NCI-H1930 (cell line): ENCODE measurements at places on chromosomes 7 and 10.

DNA sequence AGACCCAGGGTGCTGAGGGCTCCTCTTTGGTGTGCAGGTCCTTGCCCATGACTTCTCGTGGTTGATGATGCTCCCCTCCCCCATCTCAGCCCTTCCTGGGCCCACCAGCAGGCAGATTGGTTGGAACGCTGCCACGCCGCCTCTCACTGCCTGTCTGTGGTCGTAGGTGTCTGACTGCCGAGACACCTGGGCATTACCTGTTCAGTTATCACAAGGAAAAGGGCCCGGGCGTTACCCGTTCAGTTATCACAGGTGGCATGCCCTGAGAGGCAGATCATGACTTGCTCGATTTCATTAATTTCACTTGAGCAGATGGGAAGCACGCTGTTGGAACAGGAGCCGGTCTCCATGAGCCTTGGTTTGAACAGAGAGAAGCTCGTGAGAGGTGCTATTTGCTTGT is 42.5 kb downstream of the TACR2 start:
- DNase-seq: no peak

- no peak for DNase-seq
These were observed 24.2 kb upstream of the SHH start for GRCh38 chr7:155836216-155837125.

GRCh38 chr7:152868122-152869040 is 108.8 kb downstream of the ACTR3B start:
- no peak for DNase-seq

- no peak for DNase-seq
These were observed 23.9 kb upstream of the AP5Z1 start for GRCh38 chr7:4751398-4751947.

DNA sequence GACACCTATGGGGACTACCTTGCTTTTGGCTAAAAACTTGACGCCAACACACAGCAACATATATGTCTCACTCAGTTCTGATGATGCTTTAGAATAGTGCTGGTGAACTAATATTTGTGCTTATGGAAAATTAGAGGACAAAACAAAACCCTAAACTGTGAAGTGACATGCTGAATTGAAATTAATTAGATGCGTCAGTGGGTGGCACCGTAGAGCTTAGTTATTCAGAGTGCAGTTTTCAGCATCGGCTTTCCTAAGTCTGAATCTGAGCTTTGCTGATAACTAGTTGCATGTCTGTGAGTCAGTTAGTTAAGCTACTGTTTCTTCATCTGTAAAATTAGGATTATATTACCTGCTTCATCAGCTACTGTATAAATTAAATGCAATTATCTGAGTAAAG is 245.0 kb upstream of the SORCS1 start:
- DNase-seq: no peak

GRCh38 chr7:81433692-81434331 is 336.0 kb downstream of the HGF start:
- no peak for DNase-seq

DNA sequence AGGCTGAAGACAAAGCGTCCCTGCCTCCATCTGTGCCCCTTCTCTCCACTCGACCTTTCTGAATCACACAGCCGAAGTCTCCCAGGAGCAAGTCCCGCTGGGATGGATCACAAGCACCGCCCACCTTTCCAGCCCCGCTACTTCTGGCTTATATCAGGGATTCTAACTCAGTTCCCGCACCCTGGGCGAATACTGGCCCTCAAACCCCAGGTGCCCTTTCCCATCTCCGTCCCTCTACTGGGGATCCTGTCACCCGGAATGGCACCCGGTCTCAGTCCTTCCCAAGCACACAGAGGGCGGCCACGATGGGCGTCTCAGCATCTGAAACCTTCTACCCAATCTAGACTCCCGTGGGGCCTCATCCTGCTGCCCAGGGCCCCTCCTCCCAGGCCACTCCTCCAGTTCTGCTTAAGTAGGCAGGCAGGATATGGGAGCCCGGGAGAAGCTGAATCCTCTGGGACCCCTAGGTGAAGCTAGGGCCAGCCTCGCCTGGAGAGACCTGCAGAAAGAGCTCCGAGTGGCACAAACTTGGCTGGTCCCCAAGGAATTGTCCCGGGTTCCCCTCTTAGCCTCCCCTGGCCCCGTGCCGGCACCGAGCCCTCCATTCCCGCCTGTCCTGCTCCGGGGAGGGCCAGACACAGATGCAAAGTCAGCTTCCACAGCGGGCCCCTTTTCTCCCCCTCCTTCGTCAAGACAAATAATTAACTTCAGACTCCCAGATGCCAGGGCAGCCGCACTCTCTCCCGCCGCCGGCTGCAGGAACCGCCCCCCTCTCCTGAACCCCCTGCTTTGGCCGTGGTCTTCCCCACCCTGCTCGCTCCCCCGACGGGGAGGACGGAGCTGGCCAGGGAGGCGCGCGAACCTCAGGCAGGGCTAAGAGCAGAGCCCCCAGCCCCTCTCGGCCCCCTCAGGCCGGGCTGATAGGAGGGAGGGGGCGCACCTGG is 612 bp downstream of the KCP start:
- no peak for DNase-seq

DNA sequence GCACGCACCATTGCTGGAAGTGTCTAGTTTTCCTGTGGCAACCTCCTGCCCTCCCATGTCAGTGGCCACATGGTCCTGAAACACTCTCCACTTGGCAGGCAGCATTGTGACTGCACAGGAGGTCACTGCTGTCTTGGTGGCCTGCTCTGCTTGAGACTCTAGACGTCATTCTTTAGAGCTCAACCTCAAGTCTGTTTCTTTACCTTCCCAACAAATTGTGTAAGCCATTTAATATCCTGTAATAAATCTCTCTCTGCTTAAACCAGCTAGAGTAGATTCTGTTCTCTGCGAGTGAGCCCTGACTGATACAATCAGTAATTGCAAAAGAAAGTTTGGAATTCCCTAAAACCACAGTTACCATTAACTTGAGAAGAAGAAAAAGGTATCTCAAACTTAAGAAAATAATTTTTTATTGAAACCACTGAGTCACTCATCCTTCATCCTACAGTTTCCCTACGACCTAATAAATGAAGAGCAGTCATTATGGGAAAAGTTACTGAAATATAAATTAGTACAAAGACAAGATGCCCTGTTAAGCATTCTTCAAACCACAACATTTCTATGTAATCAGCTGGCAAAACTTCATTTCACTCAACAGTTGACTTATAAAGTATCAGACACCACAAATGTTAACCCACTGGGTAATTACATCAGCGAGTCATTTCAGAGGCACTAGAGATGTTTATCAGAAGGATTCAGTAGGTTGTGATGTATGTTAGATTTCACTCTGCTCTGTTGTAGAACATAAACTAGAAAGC is 18.0 kb downstream of the SLC25A13 start:
- DNase-seq: no peak

DNA sequence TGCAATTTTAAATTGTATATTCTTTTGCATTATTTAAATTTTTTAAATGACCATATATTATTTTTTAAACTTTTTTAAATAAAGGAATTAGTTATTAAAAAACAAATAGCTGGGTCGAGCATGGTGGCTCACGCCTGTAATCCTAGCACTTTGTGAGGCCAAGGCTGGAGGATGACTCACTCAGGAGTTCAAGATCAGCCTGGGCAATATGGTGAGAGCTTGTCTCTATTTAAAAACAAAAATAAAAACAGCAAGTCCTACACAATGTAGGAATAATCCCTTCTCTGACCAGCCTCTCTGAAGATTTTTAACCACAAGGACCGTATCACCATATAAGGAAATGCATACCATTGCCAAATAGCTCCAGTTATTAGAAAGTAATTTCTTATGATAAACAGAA is 19.6 kb downstream of the NOC3L start:
- DNase-seq: no peak

- no peak for DNase-seq
These were observed 711.5 kb upstream of the C7orf33 start for GRCh38 chr7:147878912-147879661.

DNA sequence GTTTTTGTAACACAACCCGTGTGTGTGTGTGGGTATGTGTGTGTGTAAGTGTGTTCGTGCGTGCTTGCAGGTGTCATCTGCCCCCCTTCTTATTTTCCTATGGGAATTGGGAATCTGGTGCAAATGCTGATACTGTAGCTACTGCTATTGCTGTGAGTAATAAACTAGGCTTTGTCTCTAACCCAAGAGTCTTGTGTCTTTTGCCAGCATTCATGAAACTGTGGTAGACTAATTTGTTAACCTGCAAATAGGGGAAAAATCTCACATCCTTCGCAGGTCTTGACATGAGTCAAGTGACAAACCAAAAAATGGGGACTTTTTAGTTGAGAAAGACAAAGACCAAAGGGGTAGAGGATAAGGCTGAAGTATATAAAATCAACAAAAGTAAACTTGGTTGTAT is 57.9 kb upstream of the FAM133B start:
- DNase-seq: no peak

GRCh38 chr10:22807238-22807637 is 92.9 kb upstream of the PIP4K2A start:
- no peak for DNase-seq

DNA sequence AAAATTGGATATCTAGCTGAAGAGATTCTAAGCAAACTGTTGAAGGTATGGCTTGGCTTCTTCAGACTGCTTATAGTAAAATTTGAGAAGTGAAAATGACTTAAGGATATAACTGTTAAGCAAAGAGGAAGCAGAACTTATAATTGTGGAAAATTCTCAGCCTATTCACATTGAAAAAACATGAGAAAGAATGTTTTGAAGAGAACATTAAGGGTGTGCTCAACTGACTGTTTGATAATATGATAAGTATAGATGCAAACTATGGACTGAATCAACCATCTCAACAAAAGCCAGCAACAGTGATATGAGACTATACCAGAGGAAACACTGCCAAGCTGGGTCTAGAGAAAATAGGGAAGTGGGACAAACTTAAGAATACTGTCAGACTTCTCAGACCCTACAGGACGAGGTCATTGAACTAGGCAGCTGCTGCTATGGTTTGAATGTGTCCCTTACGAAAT is 133.1 kb upstream of the PPP1R3A start:
- DNase-seq: no peak

DNA sequence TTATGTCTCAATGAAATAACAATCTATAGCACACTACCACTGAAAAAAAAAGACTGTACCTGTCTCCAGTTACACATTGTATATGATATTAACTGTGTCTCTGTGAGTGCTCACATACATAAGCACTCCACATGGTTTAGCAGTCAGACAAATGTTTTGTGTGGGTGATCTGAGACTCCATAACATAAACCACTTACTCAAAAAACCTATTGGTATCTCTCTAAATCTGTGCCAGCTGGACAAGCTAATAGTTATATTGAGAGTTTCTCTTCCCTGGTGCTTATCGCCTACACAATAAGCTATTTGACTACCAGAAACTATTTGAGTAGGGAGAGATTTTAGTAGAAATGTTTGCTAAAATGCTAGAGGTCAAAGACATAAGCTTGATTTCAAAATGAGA is 190.1 kb upstream of the AGR3 start:
- no peak for DNase-seq

DNA sequence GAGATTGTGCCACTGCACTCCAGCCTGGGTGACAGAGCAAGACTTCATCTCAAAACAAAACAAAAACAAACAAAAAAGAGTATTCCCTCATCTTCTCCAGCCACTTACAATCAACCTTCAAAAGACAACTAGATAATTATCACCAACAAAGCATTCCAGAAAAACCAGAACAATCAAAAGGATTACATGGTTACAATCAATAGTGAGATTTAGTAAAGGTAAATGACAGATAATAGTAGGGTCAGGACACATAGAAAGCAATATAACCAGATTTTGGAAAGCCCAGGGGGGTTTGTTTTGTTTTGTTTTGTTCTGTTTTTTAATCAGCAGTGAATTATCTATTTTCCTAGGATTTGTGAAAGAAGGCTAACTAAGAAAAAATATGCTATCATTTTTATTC is 91.0 kb upstream of the PTN start:
- DNase-seq: no peak

- DNase-seq: no peak
These were observed 145.2 kb upstream of the ANK3 start for GRCh38 chr10:60534761-60535389.

- no peak for DNase-seq
These were observed 59.4 kb downstream of the PLPP4 start for GRCh38 chr10:120516426-120516825.

GRCh38 chr7:50450590-50451032 is 461 bp upstream of the FIGNL1 start:
- DNase-seq: peak; percentile 13

GRCh38 chr10:132899054-132899750 is 43.2 kb downstream of the CFAP46 start:
- DNase-seq: no peak

DNA sequence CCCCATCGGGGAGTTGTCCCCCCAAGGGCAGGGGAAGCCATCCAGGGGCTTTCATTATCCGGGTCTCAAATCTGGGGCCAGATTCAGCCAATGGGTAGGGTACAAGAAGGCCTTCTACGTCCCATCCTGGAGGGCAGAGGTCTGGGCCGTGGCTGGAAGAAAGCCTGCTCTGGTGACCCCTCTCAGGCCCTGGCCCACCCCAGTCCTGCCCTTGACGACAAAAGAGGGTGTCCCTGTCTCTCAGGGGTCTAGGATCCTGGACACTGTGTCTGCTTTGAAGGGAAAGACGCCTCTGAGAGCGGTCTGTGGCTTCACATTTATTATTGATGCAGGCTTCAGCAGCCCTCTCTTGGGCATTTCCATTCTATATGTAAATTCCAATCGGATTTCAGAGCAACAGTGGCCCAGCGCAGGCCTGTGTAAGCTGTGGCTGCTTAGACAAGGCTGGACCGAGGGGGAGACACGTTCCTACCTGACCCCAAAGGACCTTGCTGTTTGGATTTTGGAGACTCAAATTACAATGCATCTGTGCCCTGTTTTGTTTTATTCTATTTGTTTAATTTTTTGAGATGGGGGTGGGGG is 83.2 kb upstream of the BAIAP2L1 start:
- DNase-seq: no peak

- no peak for DNase-seq
These were observed 75.6 kb downstream of the ENTPD1 start for GRCh38 chr10:95831515-95831914.

- DNase-seq: no peak
These were observed 45.8 kb downstream of the HDAC9 start for GRCh38 chr7:18541181-18541870.

DNA sequence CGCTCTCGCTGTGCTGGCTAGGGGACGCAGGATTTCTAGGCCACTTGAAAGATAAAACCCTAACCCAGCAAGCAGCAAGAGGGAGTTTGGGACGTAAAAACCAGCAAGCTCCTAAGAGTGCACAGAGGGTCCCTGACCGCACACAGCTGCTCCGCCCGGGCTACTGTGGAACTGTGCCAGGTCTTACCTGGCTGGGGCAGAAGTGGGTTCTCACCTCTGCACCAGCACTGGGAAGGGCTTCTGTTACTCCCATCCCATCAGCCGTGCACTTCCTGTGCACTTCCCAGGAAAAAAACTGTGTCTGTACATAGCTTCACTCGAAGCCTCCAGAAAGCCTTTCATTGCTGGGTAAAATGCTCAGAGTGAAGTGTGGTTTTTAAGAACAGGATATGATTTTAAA is 45.9 kb upstream of the PTF1A start:
- no peak for DNase-seq

DNA sequence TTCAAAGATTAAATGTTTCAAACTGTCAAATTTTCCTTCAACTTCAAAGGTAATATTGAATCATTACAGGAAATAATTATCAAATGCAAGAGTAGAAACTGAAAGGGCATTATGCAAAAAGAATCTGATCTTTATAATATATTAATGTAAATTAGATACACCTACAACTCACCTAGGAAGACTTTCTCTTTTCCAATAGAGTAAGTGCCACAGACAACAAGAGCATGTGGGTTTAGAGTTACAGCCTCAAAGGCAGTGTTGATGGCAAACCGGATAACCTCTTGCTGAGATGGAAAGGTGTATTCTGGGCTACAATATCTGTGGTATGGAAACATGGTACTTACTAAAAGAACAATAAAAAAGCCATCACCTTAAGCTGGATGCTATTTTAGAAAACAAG is 11.7 kb downstream of the DCLRE1A start:
- no peak for DNase-seq
